Aorta (tissue), 5 donors: ENCODE measurements at places on chromosomes 11 and 22. TPM values are rescaled to one million over a fixed set of nuclear protein-coding genes. Genes with fewer than 3 reads are reported as not detected.

- DNase-seq = peak; percentile 94
Measured at GRCh38 chr11:45105233-45105983, 41.0 kb upstream of the PRDM11 start.

DNA sequence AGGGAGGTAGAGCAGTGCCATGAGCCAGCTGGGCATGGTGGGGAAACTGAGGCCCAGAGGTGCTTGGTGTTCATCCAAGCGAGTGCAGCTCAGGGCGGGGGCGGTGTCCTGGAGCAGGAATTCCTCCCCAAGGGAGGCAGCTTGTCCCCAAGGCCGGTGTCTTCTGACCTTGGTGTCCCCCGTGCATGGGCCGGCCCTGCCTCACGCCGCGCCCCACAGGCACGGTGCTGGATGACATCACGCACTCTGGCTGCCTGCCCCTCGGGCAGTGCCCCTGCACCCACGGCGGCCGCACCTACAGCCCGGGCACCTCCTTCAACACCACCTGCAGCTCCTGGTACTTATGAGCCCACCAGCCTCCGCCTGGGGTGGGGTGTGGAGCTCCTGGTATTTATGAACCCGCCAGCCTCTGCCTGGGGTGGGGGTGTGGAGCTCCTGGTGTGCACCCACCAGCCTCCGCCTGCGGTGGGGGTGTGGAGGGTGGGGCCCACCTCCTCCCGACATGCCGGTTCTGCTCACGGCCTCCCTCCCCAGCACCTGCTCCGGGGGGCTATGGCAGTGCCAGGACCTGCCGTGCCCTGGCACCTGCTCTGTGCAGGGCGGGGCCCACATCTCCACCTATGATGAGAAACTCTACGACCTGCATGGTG, 6.7 kb downstream of the MUC5B start:
- peak; percentile 41 for DNase-seq

DNA sequence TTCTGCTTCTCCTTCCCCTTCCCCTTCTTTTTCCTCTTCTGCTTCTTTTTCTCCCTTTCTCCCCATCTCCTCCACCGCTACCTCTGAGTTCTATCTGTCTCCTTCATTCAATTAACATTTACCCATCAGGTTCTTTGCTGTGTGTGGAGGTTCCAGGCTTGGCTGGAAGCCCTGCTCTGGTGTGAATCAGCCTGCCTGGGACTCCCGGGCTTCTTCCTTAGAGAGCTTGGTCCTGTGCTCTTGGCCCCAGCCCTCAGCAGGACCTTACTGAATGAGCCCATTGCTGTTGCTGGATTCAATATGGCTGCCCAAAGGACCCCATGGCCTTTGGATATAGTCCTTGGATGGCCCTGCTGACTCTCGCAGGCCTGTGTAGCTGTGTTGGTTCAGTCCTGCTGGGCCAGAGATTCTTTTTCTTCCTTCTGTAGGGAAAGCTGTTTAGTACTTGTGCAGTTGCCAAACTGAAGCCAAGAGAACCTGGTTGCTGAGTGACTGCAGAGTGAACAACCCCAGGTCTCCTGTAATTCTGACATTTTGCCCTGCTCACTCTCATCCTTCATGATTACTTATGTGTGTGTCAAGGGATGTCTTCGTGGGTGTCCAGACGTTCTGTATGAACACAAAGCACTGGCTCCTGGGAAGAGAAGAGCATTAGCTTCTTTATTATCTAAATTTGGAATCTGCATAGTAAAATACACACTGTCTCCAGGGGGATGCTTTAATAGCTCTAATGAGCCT, 81.0 kb upstream of the ZBED5 start:
- no peak for DNase-seq

- DNase-seq = no peak
Measured at GRCh38 chr11:15795378-15795777, 561.0 kb downstream of the SOX6 start.

DNA sequence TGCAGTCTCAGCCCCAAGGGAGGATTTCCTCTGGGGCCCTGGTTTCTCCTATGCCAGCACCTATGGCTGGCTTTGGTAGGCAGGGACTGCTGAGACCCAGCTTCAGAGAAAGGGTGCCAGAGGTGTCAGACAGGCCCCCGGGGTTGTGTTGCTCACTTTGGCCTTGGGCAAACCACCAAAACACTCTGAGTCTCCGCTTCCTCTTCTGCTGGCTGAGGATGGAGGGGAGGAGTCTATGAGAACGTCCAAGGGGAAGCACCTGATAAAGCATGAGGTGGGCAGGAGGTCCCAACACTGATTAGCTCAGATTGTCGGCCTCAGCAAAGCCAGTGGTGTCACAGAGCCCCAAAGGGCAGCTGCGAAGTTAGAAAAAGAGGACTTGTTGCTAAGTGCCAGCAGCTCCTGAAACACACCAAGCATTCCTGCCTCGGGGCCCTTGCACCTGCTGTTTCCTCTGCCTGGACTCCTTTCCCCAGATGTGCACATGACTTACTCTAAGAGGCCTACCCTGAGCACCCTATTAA, 10.5 kb downstream of the SMTNL1 start:
- peak; percentile 32 for DNase-seq

GRCh38 chr11:57474803-57475115, 14.4 kb downstream of the RTN4RL2 start:
- DNase-seq = no peak

GRCh38 chr11:36354221-36355003, 58.3 kb downstream of the PRR5L start:
- DNase-seq = no peak

GRCh38 chr22:25172153-25172552, 27.5 kb upstream of the CRYBB3 start:
- no peak for DNase-seq

GRCh38 chr11:129613071-129613470, 202.6 kb upstream of the TMEM45B start:
- DNase-seq = no peak

GRCh38 chr11:1438261-1438966, 48.2 kb downstream of the MOB2 start:
- DNase-seq = no peak

GRCh38 chr11:12846786-12847615, 162.1 kb upstream of the RASSF10 start:
- DNase-seq = no peak

GRCh38 chr11:113384551-113384950, 3.0 kb upstream of the ANKK1 start:
- no peak for DNase-seq

DNA sequence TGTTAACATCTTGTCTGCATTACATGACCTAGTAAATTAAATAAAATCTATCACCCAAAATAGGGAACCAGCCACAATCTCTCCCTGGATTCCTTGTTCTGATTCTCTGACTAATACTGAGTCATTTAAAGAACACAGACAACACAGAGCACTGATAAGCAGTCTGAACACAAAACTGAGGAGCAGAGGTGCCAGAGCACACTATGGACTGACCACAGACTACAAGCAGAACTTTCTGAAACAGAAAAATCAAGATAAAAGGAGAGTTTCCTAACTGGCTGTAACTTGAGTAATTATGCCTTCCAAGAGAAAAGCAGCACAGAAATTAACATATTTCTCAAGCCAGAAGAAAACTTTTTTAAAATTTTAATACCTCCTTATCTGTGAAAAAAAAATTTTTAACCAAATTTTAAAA, 128.8 kb downstream of the SGSM3 start:
- DNase-seq = no peak

GRCh38 chr11:117923773-117924172, 5.4 kb downstream of the TMPRSS13 start:
- no peak for DNase-seq

DNA sequence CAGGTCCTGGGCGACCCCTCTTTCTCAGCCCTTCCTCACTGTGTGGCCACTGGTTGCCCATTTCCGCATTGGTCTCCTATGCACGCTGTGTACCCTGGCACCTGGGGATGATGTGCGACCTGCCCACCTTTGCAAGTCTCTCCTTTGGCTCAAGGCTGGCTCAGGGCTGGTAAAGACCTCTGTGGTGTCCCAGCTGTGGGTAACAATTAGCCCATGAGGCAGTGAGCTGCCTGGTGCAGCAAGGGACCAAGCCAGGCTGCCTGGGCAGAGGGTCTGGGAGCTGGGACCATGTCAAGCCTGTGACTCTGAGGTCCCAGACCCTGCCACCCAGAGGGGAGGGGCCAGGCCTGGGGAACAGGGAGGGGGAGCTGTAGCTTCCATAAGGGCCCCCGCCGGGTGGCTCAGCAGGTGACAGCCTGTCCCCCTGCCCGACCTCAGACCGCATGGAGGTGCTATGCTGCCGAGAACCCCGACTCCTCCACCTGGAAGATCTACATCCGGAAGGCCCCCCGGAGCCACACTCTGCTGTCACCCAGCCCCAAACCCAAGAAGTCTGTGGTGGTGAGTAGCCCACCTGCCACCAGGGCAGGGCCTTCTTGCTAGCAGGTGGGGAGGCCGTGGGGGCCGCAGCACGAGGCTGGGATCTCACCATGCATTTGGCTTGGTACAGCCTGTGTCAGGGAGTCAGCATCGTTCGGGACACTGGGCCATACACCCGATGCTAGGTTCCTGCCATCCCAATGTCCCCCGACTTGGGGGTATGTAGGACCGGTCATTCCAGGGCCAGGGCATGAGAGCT, 112.5 kb downstream of the KCNQ1OT1 start:
- peak; percentile 51 for DNase-seq

DNA sequence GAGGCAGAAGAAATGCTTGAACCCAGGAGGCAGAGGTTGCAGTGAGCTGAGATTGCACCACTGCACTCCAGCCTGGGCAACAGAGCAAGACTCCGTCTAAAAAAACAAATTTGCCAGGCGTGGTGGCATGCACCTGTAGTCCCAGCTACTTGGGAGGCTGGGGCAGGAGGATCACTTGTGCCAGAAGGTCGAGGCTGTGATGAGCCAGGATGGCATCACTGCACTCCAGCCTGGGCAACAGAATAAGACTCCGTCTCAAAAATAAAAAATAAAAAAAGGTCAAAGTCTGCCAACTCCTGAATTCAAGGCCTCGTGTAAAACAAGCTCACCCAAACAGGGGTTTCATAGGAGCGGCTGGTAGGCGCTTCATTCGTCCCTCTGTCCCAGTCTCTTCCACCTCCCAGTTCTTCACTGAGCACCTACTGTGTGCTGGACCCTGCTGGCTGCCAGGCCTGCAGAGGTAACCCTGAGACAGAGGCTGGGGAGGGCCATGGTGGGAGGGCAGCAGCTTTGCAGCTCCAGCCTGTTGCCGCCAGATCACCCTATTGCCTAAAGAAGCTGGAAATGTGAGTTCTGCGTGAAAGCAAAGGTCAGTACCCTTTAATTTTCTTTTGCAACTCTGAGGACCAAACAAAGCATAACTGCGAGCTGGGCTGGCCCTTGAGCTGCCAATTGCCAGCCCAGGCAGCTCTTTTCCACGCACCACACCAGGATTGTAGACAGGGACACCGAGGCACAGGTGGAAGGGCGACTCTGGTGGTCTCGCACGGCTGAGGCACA, 15.3 kb downstream of the RPL3 start:
- DNase-seq = no peak

DNA sequence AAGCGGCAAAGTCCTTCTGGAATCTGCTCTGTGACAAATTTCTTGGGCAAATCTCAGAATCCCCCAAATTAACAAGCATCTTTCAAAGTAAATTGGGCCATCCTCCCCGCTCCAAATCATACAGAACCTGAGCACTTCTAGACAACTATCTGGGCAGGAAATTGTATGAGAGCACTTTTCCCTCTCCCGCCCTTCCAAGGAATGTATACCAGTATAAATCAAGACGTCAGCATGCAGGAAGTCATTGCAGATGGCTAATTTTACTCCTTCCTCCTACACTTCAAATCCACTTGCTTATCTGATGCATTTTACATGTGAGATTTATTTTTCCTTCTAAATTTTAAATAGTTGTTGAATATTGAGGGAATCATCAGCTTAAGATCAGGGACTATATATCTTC, 52.1 kb downstream of the NTM start:
- no peak for DNase-seq

- DNase-seq = peak; percentile 73
Measured at GRCh38 chr11:6315811-6316425, 4.4 kb downstream of the CAVIN3 start.

GRCh38 chr11:34332524-34332923, 25.3 kb downstream of the ABTB2 start:
- DNase-seq = no peak

DNA sequence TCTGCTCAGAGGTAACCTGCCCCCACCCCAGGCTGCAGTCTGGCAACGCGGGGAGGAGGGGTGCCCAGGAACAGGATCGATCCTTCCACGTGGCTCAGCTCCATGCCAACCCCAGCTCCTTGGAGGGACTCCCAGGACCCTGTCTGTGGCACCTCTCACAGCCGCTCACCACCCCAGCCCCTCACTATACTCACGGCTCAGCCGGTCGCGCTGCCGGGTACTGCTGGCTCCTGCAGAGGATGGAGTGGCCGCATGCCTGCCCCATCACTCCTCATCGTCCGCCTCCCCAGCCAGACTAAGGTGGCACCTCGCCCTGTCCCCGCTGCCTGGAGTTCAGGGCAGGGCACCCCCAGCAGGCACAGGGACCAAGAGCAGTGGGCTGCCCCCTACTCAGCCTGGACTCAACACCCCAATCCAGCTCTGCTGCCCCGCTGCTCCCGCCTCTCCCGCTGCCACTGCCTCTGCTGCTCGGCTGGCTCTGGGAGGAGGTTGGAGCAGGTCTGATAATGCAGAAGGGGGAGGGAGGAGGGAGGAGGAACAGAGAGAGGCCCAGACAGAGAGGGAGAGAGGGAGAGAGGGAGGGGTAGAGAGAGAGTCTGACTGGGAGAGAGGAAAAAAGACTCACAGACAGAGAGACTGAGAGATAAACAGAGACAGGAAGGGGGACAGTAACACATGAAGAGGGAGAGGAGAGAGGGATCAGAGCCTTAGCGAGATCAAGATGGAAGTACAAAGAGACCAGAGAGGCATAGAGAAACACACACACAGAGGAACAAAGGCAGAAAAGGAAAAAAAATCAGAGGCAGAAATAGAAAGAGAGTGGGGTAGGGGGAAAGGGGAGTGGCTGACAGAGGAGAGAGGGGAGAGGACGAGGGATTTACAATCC, at the start of gene PDE2A:
Gene PDE2A (minus strand): TSS at position 480 of the 886 bp plus-strand sequence. CDS start 215 bp downstream, at position 265.
- DNase-seq = no peak

DNA sequence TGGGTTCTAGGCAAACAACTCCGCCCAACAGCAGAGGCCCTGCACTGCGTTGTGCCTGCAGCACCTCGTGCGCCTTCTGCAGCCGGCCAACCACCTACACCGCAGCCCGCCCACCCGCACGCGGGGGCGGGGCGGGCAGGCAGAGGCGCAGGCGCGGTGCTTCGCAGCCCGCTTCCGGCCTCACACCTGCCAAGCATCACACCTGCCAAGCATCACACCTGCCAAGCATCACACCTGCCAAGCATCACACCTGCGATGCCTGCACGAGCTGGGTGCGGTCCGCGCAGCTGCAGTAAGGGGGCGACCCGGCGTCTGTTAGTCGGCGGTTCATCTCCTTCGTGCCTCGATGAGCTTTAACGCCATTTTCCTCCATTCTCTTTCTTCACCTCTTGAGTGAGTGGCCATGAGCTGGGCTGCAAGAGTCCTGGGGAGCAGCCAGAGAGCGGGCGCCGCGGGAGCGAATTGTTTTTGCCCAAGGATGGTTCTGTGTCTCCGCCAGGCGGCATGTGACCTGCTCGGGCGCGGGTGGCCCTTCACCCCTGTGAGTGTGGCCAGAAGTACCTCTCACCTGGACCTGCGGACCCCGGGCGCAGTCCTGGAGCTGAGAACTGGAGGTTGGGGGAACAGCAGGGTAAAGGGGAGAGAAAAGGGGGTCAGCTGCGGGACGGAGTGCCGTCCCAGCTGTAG, at the start of gene LDHAL6A:
Gene LDHAL6A (plus strand): TSS at position 171 of the 687 bp plus-strand sequence. CDS start 825 bp downstream, outside the sequence.
- DNase-seq = no peak

Gene GGT5
- 50.8 TPM for total RNA-seq

Gene AQP11
- total RNA-seq = not detected

Gene PATZ1
- 17.6 TPM for total RNA-seq

Gene LRRC75B
- 15.0 TPM for total RNA-seq

Gene OR8D1
- not detected for total RNA-seq

Gene ANKRD49
- total RNA-seq = 12.6 TPM

Gene RTN4RL2
- total RNA-seq = 4.3 TPM

Gene XKR3
- total RNA-seq = not detected

Gene RASSF7
- 5.6 TPM for total RNA-seq
